AG10803 (cell line): ENCODE measurements at places on chromosomes 2 and 18.

GRCh38 chr2:105042189-105042588 lies 4.3 kb downstream of the MRPS9 start:
- DNase-seq = no peak

DNA sequence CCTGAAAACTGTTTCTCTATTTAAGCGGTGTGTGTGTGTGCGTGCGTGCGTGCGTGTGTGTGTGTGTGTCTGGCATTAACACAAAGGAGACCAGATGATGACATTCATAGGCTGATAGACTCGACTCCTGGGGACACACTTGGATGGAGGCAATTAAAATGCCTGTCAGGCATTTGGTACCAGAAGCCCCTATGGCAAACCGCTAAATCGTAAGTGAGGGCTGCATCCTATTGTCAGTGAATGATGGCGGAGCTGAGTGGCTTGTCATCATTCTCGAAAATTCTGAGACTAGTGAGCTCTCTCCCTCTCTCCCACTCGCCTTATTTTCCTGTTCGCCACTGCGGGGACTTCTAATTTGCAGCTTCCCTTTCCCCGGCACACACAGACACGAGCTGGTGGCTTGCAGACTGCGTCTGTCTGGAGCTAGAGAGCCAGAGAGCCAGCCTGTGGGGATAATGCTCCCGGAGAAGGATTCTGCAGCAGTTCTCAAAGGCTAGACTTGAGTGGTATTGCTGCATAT lies 155.4 kb downstream of the MAP2 start:
- peak; percentile 20 for DNase-seq

- DNase-seq = peak; percentile 84
Observed at GRCh38 chr2:60414495-60415138, 138.8 kb downstream of the BCL11A start.

GRCh38 chr2:172510088-172510487 lies 45.8 kb upstream of the PDK1 start:
- DNase-seq = no peak

GRCh38 chr2:216538538-216538937 lies 39.9 kb downstream of the RPL37A start:
- no peak for DNase-seq

- DNase-seq = no peak
Observed at GRCh38 chr2:191051177-191051576, 37.2 kb upstream of the STAT1 start.

- peak; percentile 13 for DNase-seq
Observed at GRCh38 chr2:20027705-20028434, 15.4 kb upstream of the MATN3 start.

- DNase-seq = no peak
Observed at GRCh38 chr2:175234153-175234552, 52.6 kb upstream of the ATP5MC3 start.

- DNase-seq = no peak
Observed at GRCh38 chr2:161173541-161174194, 13.4 kb downstream of the TANK start.

GRCh38 chr2:28695245-28695647 lies 56.4 kb upstream of the PPP1CB start:
- no peak for DNase-seq

DNA sequence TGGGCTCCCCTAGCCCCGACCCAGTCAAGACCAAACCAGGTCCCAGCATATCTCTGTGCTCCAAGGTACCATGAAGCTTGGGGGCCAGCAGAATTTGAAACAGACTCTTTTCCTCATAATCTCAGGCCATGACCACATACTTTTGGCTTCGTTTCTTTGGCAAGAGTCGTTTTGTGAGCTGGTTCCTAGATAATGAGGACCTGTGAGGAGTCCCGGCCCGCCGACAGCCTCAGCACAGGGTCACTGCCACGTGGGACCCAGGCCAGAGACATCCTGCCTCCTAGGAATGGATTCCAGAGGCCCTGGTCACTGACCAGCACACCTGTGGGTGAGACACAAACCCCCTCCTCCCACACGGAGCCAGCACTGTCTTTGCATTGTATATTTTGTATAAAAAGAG lies 73.5 kb downstream of the VAPA start:
- DNase-seq = no peak

DNA sequence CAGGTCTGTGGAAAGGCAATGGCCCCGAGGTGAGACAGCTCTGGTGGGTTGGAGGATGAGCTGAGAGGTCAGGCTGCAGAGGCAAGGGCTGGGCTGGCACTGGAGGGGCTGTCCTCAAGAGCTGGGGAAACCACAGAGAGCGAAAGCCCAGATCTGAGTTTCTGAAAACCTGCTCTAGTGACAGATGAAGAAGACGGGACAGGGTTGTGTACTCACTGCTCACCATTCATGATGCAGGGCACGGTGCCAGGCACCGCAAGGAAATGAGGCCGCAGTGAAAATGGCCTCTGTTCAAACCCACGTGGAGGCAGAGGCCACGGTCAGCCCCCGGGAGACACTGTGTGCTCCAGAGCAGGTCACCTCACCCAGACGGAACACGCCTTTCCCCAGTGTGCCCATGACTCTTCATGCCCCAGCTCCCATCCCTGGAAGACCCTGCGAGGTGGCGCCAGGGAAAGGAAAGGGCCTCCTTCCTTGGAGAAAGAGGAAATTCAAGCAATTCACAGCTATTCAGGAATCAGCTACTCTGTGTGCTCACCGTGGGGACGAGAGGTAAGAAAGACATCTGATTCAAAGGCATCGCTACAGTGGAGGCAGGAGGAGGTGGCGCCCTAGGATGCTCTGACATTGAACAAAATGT lies 24.3 kb upstream of the ID2 start:
- DNase-seq = no peak

GRCh38 chr18:67001052-67001451 lies 397.2 kb upstream of the CDH19 start:
- no peak for DNase-seq

GRCh38 chr18:48294899-48295585 lies 114.1 kb downstream of the ZBTB7C start:
- DNase-seq = no peak

GRCh38 chr2:166944909-166945308 lies 56.6 kb downstream of the XIRP2 start:
- no peak for DNase-seq

DNA sequence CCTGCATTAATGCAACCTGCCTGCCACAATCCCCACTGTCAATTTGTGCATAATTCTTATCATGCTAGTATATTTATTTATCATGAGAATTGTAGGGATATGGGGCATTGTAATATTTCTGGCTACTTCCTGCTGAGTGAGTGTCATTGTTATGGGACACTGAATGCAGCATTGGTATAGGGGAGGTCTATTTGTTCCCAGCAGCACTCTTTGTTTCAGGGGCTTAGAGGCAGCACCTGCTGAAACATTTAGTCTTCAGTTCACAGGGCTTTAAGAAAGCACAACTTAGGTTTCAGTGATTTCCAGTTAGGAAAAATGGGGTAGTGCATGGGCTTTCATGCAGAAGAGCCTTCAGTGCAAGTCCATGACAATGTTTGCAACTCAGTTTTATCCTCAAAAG lies 23.6 kb downstream of the SULT1C3 start:
- no peak for DNase-seq

DNA sequence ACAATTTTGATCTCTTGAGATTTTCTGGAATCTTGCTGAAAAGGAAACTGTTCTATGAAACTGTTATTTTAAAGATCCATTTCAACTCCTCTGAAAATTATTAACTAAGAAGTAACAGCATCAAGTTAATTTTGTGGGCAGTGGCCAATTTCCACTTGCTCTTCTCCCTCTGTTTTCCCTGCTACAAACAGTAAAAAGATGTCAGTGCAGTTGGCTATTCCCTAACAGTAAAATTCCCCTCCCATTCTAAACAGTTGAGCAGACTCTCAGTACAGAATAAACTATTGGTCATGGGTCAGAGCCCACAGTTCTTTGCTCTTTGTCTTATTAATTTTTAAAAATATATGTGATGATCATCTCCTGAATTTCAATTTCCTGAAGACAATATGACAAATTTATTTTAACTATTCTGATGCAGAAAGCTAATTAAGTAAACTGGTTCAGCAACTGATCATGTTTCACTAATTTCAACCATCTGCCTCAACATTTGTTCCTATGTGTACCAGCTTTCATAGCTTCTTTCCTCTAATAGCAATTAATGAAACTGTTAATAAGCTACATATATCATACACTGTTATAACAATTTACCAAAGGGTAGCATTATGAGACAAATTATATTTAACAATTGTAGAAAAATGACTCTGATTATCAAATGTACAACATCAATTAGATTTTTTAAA lies 41.1 kb upstream of the GALNT5 start:
- no peak for DNase-seq

DNA sequence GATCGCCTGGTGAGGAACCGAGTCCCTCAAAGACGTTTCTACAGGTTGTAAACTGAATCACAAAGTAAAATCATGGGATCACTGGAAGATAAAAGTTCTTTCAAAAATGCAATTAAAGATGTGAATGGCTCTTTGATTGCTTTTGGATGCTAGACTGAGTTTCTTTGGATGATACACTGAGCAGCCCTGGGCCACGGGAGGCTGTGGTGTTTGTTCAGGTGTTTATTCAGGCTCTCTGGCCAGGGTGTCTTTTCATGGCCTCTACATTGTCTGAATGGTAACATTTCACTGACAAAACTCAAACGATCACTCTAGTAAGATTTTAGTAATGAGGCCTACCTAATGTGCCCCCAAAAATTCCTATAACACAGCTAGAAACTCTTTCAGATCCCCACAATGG lies 48.4 kb upstream of the SPATS2L start:
- DNase-seq = no peak
